ENCODE measurements at places on chromosomes 2 and 18.
A peak's percentile ranks its signal among the peaks of the same experiment; 100 is the strongest.

- H3K4me1 ChIP-seq, result no peaks in the 10 kb centered on the region
- no peak overlapping the region for H3K27ac ChIP-seq
- DNase-seq, result no peak
- no peaks in the 10 kb centered on the region for H3K27me3 ChIP-seq
Observed at GRCh38 chr2:216905649-216906329, 45.9 kb upstream of the TNP1 start.

DNA sequence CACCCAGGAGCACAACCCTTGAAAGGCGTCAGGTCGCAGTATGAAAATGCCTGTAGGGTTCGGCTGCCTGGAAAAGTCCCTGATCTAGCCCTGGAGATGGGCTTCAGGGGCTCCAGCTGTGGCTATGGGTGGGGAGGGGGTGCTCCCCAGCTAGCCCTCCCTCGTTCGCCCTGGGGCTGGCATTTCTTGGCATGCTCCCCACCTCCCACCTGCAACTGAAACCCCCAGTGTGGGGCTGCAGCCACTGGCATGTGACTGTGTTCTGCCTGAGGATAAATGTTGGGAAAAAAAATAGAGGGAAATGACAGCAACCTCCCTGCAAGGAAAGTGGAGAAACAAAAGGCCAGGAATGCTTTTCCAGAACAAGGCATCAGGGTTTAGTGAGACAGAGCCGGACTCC is 109.2 kb downstream of the COPS8 start:
- H3K4me1 ChIP-seq, result no peaks in the 10 kb centered on the region
- no peak for DNase-seq
- H3K36me3 ChIP-seq, result no peaks in the 10 kb centered on the region
- H3K27me3 ChIP-seq, result no peaks in the 10 kb centered on the region
- H3K4me3 ChIP-seq, result no peak overlapping the region

DNA sequence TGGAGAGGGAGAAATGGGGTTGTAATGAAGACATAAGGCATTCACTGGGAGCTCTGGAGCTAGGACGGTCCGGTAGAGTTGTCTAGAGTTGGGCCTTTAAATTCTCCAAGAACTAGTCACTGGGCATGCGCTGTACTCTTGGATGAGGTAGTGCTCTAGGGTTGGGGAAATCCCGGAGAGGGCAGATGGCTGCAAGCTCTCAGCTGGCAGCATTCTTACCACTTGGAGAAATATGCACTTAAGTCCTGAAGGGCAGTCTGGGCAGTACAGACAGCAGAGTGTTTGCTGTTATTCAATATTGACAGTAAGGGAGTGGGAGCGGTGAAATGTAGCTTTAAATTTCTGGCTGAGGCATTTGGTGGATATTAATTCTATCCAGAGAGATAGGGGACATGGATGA is 214.6 kb downstream of the RDH14 start:
- H3K4me1 ChIP-seq, result no peaks in the 10 kb centered on the region
- no peak for DNase-seq
- no peaks in the 10 kb centered on the region for H3K27me3 ChIP-seq
- no peak overlapping the region for H3K4me3 ChIP-seq
- H3K27ac ChIP-seq, result peak overlapping the region; percentile 63

GRCh38 chr2:107235491-107236254 is 349.7 kb upstream of the ST6GAL2 start:
- no peaks in the 10 kb centered on the region for H3K27me3 ChIP-seq
- H3K4me1 ChIP-seq, result no peaks in the 10 kb centered on the region
- no peak overlapping the region for H3K27ac ChIP-seq

GRCh38 chr2:233375490-233376314 is 21.4 kb downstream of the DGKD start:
- H3K4me1 ChIP-seq, result no peaks in the 10 kb centered on the region
- H3K27me3 ChIP-seq, result no peaks in the 10 kb centered on the region
- no peak overlapping the region for H3K27ac ChIP-seq
- no peaks in the 10 kb centered on the region for H3K36me3 ChIP-seq

GRCh38 chr2:119119076-119119785 is 39.3 kb downstream of the C1QL2 start:
- no peaks in the 10 kb centered on the region for H3K27me3 ChIP-seq
- DNase-seq, result no peak
- no peaks in the 10 kb centered on the region for H3K36me3 ChIP-seq
- H3K4me1 ChIP-seq, result no peaks in the 10 kb centered on the region
- no peak overlapping the region for H3K4me3 ChIP-seq
